Stimulated activated CD4-positive, alpha-beta T cell treated with anti-CD3 and anti-CD28 coated beads, Interleukin-1b, Interleukin-23, amount 100 ng/mL, for 24 hours (primary cell): ENCODE measurements at places on chromosomes 7 and 10.

- no peak for DNase-seq
These were observed 69.0 kb downstream of the CFAP46 start for GRCh38 chr10:132873395-132873794.

- no peak for DNase-seq
These were observed 103.8 kb downstream of the ATE1 start for GRCh38 chr10:121823993-121824463.

DNA sequence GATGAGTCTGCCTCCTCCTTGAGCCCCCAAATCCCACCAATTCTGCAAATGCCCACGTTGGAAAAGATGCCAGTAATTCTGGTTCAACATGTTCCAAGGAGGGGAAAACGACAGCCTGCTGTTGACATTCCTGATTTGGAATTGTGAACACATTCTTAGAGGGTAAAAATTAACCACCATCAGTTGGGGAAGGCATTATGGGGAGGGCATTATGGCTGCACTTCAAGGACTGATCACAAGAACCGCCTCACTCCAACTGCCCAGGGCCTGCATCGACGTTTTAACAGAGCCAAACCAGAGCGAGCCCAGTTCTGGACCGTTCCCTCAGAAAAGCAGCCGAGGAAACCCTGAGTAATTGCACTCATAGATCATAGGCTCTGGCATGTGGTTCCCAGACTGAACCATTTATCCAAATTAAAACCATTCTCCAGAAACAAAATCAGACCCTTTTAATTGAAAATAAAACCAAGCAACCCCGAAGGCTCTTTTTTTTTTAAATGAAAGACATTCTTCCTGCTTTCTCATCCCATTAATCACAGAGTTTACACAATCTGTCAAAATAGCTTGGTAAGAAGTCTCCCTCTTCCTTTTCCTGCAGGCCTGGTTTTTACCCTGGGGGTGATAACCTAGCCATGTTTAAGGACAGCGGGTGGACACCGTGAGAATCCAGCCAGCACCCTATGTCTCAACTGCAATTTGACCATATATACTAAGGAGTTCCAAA, 8.0 kb downstream of the TNS3 start:
- DNase-seq: no peak

- DNase-seq: no peak
These were observed at the start of gene AEBP1 for GRCh38 chr7:44103923-44104859. Gene AEBP1, plus strand, starts transcription at chr7:44104345. Its CDS starts 321 bp downstream, at chr7:44104666.

GRCh38 chr10:59708816-59709394, 745 bp downstream of the SLC16A9 start:
- DNase-seq: no peak

- DNase-seq: no peak
These were observed 961 bp downstream of the SCRN1 start for GRCh38 chr7:29988424-29989256.

GRCh38 chr7:116986611-116987565, 33.6 kb downstream of the ST7 start:
- no peak for DNase-seq

GRCh38 chr7:92466682-92467081, 11.1 kb downstream of the ERVW-1 start:
- no peak for DNase-seq
